ENCODE measurements at places on chromosomes 1 and 21.

GRCh38 chr21:29477941-29478340 lies 179.2 kb downstream of the BACH1 start:
- no peak for DNase-seq

DNA sequence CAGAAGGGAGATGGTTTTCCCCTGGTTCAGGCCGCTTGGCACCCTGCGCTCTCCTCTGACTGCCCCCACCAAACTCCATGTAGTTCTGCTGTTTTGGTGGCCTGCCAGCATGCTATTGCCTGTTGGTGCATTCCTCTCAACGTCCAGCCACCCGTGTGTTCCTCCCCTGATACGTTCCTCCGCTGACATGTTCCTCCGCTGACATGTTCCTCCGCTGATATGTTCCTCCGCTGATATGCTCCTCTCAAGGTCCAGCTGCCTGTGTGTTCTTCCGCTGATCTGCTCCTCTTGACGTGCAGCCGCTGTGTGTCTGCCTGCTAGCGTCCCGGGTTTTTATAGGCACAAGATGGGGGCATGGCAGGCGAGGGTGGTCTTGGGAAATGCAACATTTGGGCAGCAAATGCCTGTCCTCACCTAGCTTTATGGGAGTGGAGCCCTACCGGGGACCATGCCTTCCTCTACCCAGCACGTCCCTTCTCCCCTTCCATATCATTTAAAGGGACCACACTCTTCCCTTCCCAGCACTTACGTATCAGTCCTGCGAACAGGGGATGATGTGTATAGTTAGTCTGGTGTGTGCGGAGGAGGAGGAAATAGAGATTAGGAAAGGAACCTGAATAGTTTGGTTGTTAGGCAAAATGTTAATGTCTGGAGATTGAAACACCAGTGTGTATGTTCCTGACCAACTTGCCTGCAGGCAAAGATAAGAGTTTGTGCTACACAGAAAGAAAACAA lies 40.6 kb upstream of the PLA2G5 start:
- DNase-seq = no peak

DNA sequence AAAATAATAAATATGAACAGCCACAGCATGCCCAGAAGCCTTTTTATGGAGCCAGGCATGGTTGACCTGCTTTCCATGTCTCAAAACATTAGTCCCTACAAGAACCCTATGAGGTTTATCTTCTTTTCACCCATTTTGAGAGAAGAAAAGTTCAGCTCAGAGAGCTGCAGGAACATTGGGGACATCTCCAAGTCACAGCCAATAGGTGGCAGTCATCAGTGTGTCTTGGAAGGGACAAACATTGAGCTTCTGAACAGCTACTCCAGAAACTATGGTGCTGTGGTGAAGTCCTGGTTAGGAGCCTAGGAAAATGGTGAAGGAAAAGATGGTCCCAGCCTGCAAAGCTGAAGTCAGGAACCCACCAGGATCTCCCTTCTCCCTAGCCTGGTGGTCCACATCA lies 73.6 kb downstream of the JMJD4 start:
- no peak for DNase-seq

DNA sequence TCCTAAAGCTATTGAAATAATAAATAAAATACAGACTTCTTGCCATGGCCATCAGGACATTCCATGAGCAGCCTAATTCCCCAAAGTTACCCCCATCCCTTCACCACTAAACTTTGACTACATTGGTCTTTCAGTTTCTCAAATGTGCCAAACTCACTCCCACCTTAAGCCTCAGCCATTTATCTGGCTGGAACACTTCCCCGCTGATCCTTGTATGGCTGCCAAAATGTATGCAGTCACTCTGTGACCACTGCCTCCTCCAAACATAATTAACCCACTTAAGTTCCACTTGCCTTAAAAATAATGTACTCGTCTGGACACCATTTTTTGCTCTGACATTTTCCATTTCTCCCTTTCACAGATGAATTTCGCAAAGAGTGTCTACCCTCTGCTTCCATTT lies 407.4 kb downstream of the NTNG1 start:
- DNase-seq = no peak
